Stromal cell of bone marrow (primary cell): ENCODE measurements at places on chromosomes 1 and 21.

DNA sequence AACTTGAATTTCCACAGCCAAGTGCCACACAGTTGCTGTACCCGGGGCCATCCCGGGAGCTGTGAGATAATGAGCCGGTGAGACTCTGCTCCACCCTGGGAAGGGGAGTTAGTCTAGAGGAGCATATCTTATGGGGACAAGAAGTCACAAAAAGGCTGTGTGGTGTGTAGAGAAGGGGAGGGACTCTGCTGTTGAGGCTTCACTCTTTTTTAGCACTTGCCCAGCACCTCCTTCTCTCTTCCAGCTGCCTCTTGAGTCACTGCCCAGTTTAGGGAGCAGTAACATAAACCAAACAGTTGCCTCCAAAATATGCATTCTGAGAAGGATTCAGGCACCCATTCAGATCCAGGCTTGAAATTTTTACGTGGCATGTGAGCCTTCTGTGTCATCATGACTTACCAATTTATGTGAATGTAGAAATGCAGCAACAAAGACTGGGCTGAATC is 744 bp upstream of the WDR26 start:
- DNase-seq: peak; percentile 86

DNA sequence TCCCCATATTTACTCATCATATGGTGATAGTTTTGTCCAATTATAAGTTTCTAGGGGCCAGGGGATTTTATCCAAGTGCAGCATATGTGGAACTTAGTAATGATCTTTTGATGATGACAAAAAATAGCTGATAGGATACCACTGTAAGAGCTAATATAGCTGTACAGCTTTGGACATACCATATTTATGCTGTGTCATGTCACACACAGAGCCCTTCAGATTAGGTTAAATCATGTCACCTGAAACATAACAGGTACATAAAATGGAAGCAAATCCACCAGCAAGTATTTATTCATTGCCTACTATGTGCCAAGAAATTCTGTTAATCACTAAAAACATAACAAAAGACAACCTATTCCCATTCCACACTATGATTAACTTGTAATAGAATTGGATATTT is 82.8 kb upstream of the IPO9 start:
- DNase-seq: no peak

DNA sequence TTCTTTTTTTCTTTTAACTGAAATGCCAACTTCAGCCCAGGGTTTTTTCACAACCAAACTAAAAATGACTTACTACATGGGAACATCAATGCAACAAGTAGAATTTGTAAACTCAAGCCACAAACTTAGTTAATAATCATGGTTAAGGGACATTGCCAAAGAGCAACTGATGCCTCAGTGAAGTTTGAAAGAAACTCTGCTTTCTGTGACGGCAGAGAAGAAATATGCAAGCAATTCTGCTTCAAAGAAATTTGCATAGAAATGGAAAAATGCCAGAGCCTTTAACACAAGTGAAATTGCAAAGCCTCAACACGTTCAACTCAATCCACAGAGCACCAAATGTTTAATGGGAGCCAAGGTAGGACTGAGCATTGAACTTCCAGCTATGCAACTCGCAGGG is 5.0 kb upstream of the CHD5 start:
- no peak for DNase-seq

DNA sequence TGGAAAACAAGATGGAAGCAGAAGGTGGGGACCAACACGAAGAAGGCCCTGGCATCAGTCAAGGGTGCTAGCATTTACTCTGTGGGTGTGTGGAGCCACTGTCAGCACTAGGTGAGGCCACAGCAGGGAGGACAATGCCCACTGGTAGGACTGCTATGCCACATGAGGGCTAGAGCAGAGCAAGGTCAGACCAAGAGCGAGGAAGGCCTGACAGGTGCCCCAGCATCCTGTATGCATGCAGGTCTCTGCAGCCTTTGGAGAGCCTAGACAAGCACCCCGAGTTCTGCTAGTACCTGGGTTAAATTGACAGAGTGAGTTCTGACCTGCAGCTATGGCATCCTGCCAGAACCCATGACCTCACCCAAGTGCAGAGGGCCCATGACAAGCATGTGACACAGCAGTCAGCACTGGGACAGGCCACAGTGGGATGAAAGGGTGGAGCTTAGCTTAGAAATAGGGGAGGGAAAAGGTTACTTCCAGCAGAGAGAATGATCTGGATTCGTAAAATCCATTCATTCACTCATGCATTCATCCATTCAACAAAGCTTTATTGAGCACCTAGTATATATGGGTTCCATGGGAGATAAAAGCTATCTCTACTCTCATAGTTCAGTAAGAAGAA is 9.0 kb upstream of the CSF1 start:
- DNase-seq: no peak

DNA sequence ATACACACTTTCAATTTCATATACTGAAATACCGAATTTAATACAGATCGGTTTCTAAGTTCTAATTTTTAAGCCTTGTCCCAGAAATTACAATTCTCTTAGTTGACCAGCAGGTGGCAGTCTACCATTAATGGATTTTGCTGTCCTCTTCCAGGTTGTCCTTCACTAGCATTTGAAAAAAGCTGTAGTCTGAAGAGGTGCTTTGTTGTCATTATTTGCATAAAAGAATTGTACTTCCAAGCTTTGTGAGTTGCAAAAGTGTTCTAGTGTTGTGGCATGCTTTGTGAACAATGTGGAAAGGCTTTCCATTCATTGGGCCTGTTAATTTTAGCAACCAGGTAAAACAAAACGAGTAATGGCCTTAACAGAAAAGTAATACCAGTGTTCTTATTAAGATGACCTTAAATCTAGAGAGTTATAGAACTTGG is 193.6 kb downstream of the RPS6KC1 start:
- DNase-seq: peak; percentile 10

DNA sequence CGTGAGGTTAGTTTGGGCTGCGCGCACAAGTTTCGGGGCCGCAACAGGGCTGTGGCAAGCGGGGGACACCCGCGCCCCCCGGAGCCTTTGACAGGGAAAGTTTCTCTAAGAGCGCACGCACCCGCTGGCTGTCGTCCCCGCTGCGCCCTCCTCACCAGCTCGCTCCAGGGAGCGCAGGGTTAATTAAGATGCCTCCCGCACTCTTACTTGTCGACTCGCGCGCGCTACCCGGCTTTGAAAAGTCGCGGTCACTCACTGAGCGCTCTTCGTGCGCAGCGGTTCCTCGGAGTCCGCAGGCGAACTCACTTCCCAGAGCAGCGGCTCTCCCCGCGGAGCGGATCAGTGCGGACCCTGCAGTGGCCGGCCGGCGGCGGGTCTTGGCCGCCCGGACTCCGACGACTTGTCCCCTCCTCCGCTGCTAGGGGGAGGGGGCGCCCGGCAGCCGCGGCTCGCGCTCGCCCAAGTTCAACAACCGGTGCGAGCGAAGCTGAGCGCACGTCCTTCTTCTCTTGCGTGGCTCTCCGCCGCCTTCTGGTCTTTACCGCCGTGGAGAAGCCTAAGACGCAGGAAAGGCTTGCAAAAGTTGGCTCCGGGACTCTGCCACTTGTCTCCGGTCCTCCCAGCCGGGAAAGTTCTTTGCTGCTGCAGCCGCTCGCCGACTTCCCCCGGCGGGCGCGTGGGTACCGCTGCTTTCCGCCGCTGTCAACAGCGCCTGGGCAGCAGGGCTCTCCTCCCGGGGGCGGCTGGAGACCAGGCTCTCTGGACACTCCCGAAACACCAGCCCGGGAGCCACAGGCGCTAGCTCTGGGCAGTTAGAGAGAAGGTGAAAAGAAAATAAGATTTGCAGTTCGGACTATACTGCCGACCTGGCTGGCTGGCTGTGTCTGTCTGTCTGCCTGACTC is 506 bp downstream of the JUN start:
- DNase-seq: peak; percentile 20

DNA sequence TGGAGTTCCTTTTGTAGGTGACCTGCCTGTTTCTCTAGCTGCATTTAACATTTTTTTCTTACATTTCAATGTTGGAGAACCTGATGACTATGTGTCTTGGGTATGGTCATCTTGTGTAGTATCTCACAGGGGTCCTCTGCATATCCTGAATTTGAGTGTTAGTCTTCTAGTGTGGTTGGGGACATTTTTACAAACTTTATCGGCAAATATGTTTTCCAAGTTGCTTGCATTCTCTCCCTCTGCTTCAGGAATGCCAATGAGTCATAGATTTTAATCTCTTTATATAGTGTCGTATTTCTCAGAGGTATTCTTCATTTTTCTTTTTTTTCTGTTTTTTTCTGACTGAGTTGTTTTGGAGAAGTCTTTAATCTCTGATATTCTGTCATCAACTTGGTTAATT is 684.0 kb downstream of the NCAM2 start:
- peak; percentile 1 for DNase-seq

DNA sequence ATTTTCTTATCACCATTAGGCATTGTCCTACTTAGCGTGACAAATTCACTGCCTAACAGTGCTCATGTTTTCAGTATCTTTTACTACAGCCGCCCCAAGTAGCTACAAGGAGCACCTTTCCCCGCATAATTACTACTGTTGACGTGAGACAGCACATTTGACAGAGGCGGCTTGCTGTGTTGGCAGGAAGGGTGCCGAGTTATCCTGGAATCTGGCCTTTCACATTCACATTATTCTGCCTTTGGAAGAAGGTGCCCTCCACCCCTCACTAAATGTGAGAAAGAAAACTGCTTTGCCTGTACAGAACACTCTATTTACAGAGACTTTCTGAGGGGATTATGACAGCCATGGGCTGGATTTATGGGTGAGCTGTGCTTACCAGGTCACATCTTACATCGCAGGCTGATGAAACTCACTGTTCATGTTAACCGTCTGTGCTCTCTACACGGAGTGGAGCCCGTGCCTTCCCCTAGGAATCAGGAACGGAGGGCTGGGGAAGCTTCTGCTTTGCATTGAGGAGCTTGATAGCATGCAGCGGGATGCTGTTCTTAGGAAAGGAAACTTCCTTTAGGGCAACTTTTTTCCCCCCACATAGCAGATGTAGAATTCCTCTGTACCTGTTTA is 148.0 kb upstream of the ZRANB2 start:
- DNase-seq: no peak

GRCh38 chr1:214584805-214585766 is 17.9 kb upstream of the CENPF start:
- peak; percentile 52 for DNase-seq

DNA sequence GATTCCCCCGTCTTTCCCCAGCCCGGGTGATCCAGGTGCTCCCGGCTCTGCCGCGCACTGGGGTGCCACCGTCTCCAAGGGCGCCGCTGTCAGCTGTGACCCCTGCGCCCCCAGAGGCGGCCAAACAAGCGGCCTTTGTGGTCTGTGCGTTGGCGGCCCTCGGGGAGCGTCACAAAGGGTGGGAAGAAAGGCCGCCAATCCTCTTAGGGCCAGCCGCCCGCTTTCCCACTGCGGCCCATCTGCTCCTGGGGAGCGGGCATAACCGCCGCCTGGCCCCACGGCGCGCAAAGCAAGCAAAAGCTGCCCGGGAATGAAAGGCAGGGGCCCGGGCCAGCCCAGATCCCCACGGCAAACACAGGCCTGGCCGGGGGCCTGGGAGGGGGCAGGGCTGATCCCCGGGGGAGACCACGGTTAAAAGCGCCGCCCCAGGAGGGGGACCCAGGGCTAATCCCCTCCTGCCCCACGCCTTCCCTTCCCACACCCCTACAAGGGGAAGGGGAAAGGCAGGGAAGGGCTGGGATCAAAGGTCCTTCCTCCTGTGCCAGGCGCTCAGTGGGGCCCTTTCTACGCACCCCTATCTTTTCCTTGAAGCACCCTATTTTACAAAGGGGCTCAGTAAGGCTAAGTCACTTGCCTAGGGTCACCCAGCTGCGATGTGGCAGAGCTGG is 24.0 kb downstream of the C1QB start:
- DNase-seq: no peak

DNA sequence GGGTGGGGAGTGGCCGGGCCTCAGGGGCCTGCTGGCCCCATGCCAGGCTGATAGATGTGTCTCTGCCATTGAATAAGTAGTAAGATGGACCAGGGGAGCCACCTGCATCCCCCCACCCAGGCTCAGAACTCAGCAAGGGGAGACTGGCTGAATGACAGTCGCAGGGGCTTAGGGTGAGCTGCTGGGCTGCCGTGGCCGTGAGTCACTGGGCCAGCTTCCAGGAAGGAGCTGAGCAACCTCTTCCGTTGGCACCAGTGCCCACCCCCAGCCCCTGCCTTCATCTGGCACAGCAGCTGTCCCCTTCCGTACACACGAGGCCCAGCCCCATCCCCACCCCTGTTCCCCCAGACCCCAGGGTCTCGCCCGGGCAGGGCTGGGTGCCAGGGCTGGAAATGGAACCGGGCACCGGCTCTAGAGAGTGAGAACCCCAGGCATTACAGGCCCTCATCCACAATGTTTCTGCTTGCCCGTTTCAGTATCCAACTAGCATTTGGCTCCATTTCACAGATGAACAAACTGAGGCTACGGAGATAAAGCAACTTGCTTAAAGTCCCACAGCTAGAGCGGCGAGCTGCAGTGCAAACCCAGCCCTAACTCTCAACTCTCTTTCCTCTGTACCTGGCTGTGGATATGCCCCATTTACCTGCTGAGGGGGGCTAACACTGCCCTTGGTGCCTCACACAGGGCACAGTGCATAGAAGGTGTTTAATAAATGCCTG is 10.2 kb downstream of the WNT4 start:
- DNase-seq: peak; percentile 57

DNA sequence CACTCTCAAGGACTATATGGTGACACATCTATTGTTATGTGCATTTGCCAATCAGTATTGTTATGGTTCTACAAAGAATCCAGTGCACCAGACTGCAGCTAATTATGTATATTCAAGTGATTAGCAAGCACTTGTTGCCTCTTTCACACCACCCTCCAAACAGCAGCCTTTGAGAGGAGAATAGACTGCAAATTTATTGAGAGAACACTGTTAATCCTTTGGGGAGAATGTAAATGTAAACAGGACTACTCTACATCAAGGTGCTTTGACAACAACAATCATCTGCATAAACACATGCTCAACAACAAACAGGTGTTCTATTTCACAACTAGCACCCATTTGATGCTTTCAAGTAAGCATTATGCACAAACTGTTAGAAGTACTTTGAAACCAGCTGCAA is 117.4 kb downstream of the AKT3 start:
- DNase-seq: no peak

GRCh38 chr1:94339206-94339927 is 78.8 kb upstream of the ABCD3 start:
- DNase-seq: no peak
